ENCODE measurements at places on chromosomes 3 and 15.

- DNase-seq, result no peak
Observed at GRCh38 chr3:30292192-30292893, 314.1 kb upstream of the TGFBR2 start.

DNA sequence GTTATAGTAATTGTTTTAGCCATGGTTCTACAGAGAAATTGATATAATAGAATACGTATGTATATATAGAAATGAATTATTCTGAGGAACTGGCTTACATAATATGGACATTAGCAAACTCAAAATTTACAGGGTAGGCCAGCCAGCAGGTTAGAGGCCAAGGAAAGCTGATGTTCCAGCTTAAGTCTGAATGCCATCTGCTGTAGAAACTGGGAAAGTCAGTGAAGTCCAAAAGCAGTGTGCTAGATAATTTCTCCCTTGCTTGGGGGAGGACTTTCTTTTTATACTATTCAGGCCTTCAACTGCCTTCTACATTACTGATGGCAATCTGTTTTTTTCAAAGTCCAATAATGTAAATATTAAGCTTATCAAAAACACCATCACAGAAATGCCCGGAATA, 1174.7 kb downstream of the ZPLD1 start:
- no peak for DNase-seq

DNA sequence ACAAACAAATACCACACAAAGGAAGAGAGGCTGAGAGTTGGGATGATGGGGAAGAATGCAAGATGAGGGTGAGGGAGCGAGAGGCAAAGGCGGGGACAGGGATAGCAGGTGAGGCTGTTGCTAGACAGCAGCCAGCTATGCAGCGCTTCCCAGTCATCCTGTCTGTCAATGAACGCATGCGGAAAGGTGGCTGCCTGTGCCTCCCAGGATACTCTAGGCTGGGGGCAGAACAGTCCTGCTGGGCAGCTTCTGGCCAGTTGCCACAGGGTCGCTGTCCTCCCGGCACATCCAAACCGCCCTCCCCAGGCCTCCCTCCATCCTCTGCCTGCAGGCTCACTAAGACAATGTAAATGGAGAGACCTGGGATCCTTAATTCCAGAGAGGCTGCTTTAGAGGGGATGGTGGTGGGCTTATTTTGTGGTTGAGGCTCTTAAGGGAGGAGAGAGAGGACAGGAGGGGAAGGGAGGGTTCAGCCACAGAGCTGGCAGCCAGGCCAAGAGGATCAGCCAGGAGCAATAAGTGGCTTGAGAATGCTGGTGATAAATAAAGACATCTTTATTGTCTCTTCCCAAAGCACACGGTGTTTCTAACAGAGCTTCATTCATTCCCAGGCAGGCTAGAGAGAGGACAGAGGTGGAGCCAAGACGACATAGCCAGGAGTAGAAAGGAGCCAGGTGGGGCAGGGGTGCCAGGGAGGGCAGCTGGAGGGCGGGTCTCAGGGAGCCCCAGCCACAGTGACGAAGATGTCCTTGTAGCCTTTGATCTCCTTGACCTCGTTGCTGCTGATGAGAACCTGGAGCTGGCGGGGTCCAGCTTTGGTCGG, 9.2 kb upstream of the TGM5 start:
- DNase-seq, result no peak

GRCh38 chr3:5442786-5443138, 255.3 kb downstream of the EDEM1 start:
- no peak for DNase-seq

DNA sequence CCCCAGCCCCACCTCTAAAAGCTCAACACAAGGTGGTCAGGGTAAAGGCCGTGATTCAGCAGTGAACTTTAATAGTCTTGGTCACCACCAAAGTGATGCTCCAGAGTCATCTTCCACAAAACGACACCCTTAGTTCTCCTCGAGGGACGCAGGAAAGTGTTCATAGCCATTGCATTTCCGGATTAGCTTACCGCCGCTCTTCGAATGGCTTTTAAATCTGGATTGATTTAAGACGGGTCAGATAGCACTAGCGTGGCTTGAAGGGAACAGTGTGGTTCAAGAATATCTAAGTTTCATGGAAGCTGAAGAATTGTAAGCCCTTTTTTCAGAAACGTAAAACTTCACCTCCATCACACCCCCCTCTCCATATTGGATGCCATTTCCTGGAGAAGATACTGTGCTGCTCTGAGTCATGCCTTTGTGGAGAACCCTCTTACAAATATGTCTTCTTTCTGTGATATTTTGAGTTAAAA, 829 bp downstream of the RNF7 start:
- DNase-seq, result no peak

DNA sequence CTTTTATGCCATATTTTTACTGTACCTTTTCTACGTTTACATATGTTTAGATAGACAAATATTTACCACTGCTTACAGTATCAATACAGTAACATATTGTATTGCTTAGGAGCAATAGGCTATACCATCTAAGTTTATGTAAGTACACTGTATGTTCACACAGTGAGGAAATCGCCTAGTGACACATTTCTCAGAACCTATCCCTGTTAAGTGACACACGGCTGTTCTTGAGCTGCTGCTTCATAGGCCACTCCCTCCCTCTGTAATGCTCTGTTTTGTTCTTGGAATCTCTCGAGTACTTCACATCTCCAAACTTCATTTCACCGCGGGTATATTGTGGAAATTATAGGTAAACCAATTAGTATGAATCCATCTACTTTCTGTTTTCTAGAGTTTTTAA, 13.4 kb upstream of the SELENOT start:
- DNase-seq, result no peak

GRCh38 chr3:16595778-16596177, 9.4 kb downstream of the DAZL start:
- DNase-seq, result no peak

DNA sequence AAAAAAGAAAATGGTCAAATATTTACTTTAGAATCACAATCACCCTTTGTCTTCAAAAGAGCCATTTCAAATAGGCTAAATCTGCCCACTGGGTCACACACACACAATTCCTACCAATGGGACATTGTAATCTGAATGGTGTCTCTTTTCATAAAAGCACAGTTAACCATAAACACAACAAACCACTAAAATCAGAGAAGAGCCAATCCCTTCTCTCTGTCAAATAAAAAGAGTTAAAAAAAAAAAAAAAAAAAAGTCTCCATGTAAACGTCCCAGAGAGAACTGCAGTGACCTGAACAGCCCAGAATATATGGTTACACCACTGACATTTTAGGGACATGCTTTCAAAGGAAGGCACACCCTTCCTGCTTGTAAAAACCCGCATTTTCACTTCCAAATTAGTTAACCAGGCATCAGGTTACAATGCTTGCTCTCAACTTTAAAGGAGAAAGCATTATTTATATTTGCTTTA, 63.7 kb downstream of the PRICKLE2 start:
- DNase-seq, result no peak

Measured in stimulated activated CD4-positive, alpha-beta T cell treated with anti-CD3 and anti-CD28 coated beads, Interleukin-4, amount 100 ng/mL, for 48 hours (primary cell).